NCI-H1694 (cell line): ENCODE measurements at places on chromosomes 12 and 14.

- no peak for DNase-seq
These were observed 11.1 kb upstream of the MYO1H start for GRCh38 chr12:109336593-109336992.

DNA sequence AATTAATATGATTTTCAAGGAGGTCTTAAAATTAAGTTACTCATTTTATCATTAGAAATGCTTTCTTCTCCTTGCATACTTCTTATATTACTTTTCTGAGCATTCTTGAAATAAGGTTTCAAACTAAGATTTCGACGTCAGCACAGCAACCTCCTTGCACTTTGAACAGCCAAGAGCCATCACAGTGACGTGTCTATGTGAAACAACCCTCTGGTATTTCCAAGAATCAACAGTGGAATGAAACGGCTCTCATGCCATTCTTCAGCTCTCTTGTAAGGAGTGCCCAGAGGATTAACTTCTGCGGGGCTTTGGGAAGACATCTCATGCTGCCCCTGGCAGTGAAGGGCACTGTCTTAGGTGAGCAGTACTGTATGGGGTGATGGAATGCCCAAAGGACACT is 109.2 kb downstream of the EFCAB11 start:
- no peak for DNase-seq

DNA sequence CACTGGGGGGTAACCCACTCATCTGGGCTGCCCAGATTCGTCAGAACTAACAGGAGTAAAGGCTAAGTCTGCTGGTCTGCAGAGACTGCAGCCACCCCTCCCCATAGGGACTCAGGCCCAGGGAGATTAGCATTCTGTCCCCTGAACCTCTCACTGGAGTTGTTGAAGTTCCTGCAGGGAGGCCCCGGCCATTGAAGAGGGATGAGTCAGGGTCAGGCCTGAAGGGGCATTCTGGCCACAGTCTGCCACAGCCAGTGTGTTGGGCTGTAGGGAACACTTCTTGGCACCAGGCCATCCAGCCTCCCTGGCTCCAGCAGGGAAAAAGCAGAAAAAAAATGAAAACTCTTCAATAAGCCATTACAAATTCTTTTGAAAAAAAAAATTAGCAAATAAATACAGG is 35.3 kb downstream of the KLRK1 start:
- no peak for DNase-seq

GRCh38 chr12:125210104-125210755 is 145.0 kb downstream of the AACS start:
- no peak for DNase-seq

DNA sequence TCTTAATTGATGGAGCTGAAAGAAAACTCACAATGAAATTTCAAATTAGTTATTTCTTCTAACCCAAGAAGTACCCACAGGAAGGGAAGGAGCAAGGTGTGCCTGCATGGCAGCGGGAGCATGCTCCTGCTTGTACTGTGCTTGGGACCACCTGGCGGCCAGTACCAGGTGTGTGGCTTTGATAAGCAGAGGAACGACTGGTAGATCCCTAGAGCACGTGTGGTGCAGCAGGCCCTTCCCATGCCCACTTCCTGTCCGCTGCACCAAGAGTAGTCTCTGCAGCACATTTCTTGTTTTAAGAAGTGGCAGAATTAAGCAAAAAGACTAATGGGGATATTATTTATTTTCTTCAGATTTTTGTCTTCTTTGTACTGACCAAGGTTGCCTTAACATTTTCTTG is 122.3 kb upstream of the ATF1 start:
- DNase-seq = no peak

- DNase-seq = no peak
These were observed 266.9 kb downstream of the CCDC91 start for GRCh38 chr12:28456934-28457710.

DNA sequence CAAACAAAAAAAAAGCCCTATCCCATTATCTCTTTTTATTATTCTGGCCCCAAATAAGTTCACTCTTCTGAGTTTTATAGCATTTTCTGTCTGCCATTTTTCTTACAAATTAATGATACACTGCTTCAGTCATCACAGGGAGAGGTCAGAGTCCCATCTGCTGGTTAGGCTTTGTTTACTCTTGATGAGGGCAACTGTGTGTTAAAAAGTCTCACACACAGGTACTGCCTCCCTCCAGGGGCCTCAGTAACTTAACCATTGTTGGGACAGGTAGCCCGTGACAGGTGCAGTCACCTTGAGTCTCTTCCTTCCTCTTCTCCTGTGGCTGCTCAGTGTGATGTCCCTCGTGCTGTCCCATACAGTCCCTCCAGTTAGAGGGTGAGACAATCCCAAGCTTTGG is 45.5 kb upstream of the SEL1L start:
- no peak for DNase-seq

DNA sequence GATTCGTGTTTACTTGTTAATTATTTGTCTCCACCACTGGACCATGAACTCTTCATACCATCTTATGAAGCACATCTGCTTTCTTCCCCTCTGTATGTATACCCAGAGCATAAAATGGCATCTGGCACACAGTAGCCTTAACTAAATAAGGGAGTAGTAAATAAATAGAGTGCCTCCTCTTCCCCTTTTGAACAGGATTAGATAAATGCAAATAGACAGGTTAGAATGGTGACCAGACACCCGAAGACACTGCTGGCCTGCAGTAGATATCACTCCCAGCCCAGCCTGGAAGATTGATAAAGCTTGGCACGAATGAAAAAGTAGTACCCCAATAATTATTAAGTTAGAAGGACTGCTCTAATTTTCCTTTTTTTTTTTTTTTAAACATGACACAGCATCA is 6.9 kb downstream of the GALNT4 start:
- DNase-seq = no peak

- DNase-seq = no peak
These were observed 143.0 kb downstream of the AKAP6 start for GRCh38 chr14:32472076-32472475.

- no peak for DNase-seq
These were observed 186.8 kb downstream of the CEP128 start for GRCh38 chr14:80754696-80755095.

DNA sequence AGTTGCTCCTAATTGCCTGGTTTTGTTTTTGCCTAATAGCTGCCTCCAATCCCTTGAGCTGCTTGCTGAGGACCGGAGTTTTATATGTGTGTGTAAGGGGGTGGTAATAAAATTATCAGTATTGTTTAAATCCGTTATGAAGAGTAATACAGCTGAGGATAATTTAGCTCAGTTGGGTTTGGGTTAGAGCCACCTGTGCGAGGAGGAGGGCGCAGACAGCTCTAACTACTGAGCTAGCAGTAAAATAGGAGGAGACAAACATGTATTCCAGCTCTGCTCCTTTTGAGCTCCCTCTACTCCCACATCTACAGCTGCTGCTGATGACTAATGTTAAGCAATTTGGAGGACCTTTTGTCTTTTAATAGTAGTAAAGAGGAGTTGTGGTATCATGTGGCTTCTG is 61.5 kb downstream of the SPATS2 start:
- no peak for DNase-seq

GRCh38 chr14:73879027-73879426 is 7.6 kb upstream of the ZNF410 start:
- DNase-seq = no peak

GRCh38 chr14:87809261-87809660 is 183.7 kb downstream of the GALC start:
- DNase-seq = no peak

- DNase-seq = no peak
These were observed 6.3 kb downstream of the FLRT2 start for GRCh38 chr14:85535991-85536832.
